Stimulated activated CD8-positive, alpha-beta memory T cell treated with anti-CD3 and anti-CD28 coated beads, Interleukin-4, amount 100 ng/mL, for 1 hour (primary cell): ENCODE measurements at places on chromosomes 2 and 18.

DNA sequence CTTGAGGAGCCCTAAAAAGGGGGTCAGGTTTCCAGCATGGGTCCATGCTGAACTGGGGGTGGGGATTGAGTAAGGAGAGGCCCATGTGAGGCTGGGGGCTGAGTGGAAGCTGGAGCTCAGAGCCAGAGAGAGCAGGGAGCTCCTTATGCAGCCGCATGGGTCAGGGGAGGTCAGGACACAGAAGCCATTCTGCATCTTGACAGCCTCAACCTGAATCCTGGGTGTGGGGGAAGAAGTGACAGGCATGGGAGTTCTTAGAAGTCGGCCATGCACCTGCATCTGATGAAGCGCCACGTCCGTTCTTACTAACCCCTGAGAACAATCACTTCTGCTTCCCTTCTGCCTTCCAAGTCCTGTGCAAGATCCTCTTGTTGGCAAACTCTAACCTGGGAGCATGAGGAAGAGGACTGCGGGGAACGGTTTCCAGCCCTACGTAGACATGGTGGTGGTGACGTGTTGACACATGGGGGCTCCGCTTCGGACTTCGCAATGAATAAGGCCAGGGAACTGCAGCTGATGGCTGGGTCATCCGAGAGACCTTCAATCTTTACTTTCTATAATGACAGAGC, 22.3 kb downstream of the GNLY start:
- no peak for DNase-seq

GRCh38 chr2:64186699-64187605, 42.7 kb upstream of the PELI1 start:
- DNase-seq: no peak

GRCh38 chr2:124973396-124973795, 948.3 kb downstream of the CNTNAP5 start:
- DNase-seq: no peak

DNA sequence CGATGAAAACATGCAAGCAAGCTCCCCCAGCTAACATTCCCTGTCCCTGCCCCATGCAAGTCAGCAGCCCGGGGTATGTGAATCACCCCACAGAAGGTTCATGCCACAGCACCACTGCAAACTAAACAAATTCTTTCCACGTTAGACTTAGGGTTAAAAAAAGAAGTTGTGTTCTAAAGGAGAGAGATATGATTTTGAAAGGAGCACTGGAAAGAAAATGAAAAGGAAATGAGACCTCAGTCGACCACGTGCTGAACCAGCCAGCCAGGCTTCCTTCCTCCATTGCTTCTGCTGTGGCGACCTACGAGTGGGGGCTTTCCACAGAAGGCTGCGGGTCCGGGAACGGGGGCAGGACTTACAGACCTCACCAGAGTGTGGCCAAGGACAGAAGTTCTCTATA, 52.0 kb downstream of the ARL4C start:
- DNase-seq: no peak

DNA sequence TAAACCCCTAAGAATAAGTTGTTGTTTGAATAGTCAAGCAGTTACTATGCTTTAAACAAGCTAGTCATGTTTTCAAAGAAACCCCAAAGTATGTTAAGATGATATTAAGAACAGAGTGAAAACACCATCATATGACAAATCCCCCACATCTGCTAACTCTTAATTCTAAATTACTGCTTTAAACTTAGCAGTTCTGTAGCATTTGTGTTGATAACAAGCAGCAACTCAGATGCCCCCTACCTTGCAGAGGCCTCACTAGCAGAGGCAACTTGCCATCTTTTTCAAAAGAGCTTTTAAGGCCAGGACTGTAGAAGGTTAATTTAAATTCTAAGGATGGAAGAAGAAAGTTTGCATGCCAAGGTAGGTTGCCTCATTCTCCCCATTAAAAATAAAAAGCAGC, 376.2 kb downstream of the SETBP1 start:
- no peak for DNase-seq

DNA sequence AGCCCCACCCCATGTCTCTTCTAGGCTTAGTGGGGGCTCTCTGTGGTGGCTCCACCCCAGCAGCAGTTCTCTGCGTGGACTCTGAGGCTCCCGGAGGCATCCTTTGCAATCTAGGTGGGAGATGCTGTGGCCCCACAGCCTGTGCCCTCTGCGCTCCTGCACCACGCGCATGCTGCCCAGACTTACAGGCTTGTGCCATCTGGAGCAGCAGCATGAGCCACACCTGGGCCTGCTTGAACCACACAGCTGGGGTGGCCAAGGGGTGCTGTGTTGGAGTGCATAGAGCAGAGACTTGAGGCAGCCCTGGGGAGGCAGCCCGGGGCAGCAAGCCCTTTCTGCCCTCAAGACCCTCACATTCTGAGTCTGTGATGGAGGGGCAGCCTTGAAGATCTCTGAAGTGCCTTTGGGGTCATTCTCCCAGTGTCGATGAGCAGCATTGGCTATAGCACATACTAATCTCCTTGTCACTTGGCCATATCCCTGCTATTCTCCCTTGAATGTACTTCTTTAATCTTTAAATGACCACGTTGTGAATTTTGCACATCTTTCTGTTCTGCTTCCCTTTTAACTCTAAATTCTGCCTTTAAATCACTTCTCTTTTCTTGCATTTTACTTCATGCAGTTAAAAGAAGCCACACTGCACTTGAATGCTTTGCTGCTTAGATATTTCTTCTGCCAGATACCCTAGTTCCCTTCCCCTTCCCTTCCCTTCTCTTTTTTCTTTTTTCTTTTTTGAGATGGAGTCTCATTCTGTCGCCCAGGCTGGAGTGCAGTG, 62.4 kb downstream of the NCAPH start:
- DNase-seq: no peak

- no peak for DNase-seq
Observed at GRCh38 chr2:124822516-124822915, 797.4 kb downstream of the CNTNAP5 start.

DNA sequence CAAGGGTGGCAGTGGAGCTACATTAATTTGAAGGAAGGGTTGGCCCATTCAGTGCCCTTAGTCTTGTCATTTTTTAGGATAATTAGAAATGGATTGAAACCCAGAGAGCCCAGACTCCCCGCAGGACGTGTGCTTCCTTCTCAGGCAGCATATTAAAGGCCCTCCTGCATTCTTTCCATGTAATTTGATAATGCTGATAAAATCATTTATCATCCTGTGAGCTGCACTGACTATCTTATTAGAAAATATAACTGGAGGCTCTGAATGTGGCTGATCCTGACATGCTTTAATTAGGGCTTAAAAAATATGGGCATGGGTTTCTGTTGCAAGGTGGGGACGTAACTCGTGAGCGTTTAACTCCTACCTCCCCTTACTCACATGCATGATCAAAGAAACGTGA, 148.1 kb downstream of the ACKR3 start:
- DNase-seq: no peak

GRCh38 chr18:44679056-44679913, 1.4 kb upstream of the SETBP1 start:
- peak; percentile 51 for DNase-seq

GRCh38 chr18:987325-988186, 82.9 kb downstream of the ADCYAP1 start:
- no peak for DNase-seq

GRCh38 chr2:232609607-232610006, 23.8 kb upstream of the EFHD1 start:
- no peak for DNase-seq

- DNase-seq: no peak
Observed at GRCh38 chr18:79118797-79119196, 49.6 kb downstream of the ATP9B start.

GRCh38 chr2:55225481-55226020, 6.5 kb downstream of the CLHC1 start:
- DNase-seq: no peak

- no peak for DNase-seq
Observed at GRCh38 chr2:166891727-166892126, 3.4 kb downstream of the XIRP2 start.

GRCh38 chr2:28930205-28930604, 35.7 kb downstream of the WDR43 start:
- no peak for DNase-seq

GRCh38 chr18:36412778-36413177, 115.3 kb downstream of the FHOD3 start:
- no peak for DNase-seq

- DNase-seq: no peak
Observed at GRCh38 chr18:10530852-10531251, 5.0 kb downstream of the NAPG start.

GRCh38 chr18:50895350-50896045, 16.6 kb downstream of the ME2 start:
- no peak for DNase-seq

- DNase-seq: no peak
Observed at GRCh38 chr2:237662671-237663093, 35.3 kb downstream of the LRRFIP1 start.

DNA sequence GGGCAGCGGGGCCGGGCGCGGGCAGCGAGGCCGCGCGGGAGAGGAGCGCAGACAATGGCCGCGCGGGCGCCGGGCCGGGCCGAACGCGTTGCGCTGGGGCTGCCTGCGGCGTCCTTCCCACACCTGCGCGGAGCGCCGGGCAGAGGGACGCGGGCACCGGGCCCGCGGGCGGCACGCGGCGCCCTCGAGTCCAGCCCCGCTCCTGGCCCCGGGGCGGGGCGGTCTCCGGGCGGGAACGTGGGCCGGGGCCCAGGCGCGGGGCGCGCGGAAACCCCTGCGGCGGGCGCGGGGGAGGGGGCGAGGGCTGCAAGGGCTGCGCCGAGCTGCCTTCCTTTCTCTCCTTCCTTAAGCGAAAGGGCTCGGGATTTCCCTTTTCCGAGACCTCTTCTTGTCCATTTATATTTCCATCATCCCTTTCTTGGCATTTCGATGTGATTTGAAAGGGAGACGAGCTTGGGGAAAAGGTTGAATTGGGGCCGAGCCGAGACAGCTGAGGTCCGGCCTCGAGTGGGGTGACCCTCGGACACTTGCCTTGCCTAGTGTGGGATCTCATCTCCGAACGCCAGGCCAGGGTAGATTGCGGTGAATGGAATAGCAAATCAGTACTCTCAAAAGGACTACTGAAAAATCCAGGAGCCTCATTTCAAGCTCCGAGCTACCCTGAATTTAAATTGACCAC, 676 bp downstream of the KLHL23 start:
- no peak for DNase-seq

DNA sequence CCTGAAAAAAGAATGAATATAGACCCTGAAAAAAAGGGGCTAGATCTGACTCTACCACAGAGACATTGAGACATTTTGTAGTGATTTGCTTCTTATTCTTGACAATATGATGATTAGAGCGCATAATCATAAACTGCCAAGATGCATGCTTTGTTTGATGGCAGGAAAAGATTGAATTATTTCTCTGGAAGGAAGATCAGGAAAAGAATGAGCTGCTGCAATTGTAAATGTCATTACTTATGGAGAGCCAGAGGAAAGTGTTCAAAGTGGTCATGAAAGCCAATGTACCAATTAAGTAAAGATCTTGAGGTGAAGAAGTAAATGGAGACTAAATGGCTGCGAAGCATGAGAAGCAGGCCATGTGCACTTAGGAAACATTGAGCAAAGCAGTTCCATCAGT, 126.4 kb upstream of the NXPH2 start:
- DNase-seq: no peak

DNA sequence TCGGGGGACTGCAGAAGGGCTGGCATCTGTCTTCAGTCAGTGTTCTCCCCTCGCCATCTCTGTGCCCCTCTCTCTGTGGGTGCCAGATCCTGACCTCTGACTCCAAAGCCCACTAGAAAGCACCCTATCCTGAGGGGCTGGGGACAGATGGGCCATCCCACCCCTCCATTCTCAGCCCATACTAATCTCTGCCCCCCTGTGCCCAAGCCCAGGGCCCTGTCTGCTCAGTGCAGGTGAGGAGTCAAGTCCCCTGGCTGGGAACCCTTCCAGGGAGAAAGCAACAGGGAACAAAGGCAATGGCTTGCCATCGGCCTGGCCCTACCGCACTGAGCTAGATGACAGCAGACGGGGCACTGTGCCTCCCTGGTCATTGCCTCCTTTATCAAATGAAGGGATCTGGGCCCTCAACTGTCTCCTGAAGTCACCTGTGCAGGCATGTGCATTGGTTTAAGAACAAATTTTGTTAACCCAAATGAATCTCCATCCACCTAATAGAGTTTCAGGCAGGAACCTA, 42.7 kb upstream of the ID2 start:
- DNase-seq: no peak

DNA sequence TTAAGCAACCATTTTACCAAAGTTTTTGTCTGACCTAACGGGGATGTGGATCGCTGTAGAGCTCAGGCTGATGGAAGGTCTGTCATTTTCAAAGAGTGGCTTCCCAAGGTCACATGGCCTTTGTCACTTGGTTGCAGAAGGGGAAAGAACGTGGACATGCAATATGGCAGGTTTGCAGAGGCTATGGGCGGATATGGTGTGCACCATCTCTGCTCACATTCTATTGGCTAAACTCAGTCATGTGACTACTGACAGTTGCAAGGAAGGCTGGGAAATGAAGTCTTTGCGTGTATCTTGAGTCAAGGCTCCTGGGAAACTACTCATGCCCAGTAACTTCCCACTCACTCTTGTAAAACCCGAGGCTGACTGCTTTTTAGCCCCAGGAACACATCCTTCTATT, 96.8 kb downstream of the ST6GAL2 start:
- no peak for DNase-seq

DNA sequence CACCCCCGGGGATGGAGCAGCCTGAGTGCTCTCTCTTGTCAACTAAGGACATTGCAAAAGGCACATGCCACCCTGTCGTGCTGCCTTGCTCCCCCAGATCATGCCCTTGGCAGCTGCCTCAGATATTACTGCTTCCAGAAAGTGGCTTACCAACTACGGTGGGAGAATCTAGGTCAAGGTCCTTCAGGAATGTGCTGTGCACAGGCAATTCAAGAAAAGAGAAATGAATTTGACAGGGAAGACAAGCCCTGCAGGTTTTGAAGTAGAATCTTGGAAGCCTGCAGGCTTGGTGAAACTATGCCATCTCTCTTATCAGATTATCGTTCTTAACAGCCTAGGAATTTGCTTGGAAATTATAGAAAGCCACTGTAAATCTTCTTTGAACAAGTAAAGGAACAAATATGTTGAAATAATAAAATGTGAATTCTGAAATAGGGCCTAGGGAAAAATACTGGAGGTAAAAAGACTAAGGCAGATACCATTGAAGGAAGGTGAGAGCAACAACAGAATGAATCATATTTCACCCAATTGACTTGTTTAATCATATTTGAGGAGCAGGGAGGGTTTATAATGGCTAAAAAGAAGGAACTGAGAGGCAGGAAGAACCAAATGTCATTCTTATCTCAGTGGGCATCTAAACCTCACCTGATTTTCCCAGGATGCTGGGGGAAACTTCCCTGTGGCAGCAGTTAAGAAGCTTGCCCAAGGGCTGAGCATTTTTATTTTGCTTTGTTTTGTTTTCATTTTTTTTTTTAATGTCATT, 94.0 kb upstream of the GLS start:
- DNase-seq: no peak

GRCh38 chr2:158644139-158644538, 151.0 kb upstream of the DAPL1 start:
- DNase-seq: no peak

- DNase-seq: no peak
Observed at GRCh38 chr2:207434899-207435465, 94.8 kb upstream of the CREB1 start.
